ENCODE measurements at places on chromosomes 7 and 10.

DNA sequence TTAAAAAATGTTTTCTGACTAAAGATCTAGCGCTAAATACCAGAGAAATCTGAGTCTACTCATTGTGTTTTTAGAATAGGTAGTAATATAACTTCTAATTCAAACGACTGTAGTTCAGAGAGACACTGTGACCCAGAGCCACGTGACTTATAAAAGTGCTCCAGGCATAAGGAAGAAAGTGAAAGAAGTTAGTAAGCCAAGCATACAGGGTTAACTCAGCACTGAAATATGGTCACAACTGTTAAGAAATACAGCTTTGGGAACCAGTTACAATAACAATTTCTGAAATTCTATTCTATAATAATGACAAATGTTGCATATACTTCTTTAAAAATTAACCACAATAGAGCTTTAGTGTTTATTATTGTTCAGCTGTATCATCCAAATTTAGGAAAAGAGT, 119.1 kb downstream of the TFEC start:
- DNase-seq: no peak

DNA sequence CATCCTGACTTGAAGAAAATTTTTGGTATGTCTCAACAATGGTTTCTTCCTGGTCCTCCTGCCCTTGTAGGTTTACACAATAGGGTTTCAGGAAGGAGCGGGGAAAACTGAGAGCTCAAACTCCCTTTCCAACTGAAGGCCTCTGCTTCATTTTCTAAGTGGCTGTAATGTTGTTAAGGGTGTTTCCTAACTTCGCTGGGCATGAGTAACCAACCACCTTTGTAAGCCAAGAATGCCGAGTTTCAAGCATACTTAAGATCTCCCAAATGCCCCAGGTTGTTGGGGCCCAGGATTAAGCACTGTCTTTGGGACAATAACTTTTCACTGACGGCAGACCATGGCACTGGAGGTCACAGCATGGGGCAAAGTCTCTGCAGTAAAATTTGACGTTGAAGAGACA, 33.6 kb upstream of the DRGX start:
- DNase-seq: no peak

- DNase-seq: no peak
Measured at GRCh38 chr7:124662937-124663336, 102.7 kb downstream of the GPR37 start.

- no peak for DNase-seq
Measured at GRCh38 chr7:44541-44896, 147.9 kb upstream of the FAM20C start.

GRCh38 chr10:43900571-43900970, 251.9 kb upstream of the ZNF32 start:
- no peak for DNase-seq
